NCI-H1417 (cell line): ENCODE measurements at places on chromosomes 1 and 21.

DNA sequence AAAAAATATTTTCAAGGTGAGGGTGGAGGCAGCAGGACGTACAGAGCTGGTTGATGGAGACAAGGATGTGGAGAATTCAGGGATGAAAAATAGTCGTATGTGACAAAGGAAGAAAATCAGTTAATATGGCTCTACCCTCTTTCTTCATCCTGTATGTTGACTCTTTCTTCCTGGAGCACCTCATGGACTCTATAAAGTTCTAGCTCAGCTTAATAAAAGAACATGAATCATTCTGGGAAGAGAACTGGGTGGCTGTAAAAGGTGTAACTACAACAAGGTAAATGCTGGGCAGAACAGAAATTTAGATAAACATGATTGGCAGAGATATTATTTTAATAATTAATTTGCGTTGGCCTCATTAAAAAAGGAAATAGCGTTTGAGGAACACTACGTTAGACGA is 241.8 kb upstream of the MAP1LC3C start:
- no peak for DNase-seq

DNA sequence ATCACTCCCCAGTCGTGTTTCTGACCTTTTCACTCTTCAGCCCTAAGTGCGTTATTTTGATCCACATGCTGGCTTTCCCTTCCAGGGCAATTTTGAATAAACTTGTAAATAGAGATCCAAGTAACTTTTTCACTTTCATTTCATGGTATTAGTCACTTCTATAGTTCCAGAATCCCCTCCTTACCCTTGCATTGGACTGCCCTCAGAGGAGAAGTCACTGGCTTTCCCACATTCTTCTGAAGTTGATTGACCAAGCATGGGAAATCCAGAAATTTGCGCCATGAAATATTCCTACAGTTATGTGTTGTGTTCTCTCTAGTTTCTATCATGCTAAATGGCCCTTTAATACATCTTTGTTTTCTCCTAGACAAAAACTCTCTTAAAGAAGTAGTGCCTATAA is 177.3 kb upstream of the GORAB start:
- DNase-seq, result no peak

GRCh38 chr1:4726620-4727341 is 72.4 kb downstream of the AJAP1 start:
- DNase-seq, result no peak

DNA sequence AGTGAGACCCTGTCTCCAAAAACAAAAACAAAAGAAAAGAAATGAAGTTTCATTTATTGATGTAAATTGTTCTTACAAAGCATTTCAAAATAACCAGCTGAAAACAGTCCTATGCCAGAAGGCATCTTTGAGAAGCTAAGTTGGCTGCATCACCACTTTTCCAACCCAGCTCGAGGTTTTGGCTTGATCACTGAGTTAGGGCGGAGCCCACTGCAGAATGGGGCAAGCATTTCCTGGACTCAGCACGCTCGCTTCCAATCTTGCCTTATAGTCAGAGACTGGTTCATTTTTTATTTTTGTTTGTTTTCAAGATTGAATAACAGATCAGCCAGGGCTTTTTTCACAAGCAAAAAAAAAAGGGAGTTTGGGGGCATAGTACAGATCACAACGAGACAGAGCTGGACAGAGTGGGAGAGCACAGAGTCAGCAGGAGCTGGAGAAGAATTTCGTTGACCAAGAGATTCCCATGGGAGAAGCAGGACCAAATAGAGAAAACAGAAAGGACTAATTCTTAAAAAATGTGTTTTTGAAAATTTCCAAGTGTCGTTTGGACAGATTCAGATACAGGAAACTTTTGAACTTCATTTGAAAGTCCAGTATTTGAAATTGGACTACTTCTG is 23.5 kb upstream of the COL6A1 start:
- DNase-seq, result no peak

DNA sequence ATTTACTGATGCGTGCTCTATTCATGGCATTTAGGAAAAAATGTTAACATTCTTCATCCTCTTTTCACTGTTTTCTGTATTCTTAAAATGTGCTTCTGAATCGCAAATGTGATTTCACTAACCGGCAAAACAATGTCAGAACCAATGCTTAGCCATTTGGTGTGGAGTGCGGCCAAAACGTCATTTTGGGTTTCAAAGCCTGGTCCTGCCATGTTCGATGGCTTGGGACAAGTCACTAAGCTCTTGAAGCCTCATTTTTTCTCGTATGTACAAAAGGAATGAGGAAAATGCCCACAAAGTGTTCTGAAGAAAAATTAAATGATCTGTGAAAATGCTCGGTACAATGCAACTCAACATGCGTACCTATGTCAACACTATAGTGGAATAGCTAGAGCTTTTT is 175.3 kb downstream of the APP start:
- no peak for DNase-seq

DNA sequence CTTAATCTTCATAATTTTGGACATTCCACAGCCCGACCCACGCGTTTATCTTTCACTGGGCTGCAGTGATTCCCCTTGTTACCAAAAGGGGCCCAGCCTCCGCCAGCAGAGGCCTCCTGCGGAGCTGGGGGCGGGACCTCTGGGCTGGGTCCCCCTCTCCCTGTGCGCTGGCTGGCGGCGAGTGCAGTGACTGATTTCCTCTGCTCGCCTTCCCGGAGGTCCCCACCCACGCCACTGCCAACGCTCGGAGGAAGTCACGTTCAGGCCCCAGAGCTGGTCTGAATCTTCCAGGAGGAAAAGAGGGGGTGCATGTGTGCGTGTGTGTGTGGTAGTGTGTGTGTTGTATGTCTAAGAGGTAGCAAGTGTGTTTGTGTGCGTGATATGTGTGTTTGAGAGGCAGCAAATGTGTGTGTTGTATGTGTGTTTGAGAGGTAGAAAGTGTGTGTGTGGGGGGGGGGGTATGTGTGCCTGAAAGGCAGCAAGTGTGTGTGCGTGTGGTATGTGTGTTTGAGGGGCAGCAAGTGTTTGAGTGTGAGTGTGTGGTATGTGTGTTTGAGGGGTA is 35.0 kb upstream of the JAK1 start:
- DNase-seq, result no peak

GRCh38 chr1:3028531-3029282 is 7.4 kb downstream of the ACTRT2 start:
- DNase-seq, result no peak

GRCh38 chr1:11434501-11434900 is 44.5 kb upstream of the DISP3 start:
- DNase-seq, result peak; percentile 68

DNA sequence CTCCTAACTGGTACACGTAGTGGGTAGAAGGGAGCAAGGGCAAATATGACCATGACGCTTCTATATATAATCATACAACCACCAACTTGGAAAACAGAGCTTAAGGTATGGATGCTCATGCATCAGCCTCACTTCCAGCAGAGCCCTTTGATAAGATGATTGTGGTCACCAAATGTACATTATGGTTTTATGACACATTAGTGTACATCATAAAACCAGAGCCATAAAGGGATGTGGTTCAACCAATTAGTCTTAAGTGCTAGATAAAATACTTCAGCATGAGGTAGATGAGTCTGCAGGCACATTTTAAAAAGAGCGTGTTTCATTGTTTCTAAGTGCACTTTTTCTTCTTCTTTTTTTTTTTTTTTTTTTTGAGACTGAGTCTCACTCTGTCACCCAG is 43.7 kb downstream of the NIBAN1 start:
- DNase-seq, result peak; percentile 74

GRCh38 chr1:183734543-183735036 is 70.3 kb upstream of the RGL1 start:
- no peak for DNase-seq

DNA sequence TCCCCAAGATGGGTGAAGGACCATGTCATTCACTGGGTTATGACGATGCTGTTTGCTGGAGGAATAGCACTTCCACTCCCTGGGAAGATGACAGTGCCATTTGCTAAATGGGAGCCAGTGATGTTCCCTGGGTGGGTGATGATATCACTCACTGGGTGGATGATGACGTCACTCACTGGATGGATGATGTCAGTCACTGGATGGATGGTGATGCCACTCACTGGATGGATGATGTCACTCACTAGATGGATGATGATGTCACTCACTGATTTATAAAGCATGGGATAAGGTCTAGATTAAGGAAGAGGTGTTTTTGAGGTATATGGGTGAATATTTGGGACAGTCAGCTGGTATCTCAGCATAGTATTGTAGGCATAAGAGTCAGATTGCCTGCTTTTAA is 457.2 kb downstream of the AJAP1 start:
- no peak for DNase-seq
